ENCODE measurements at places on chromosomes 3 and 15.

- DNase-seq, result no peak
Observed at GRCh38 chr3:189841473-189842205, 210.4 kb downstream of the TP63 start.

- DNase-seq, result no peak
Observed at GRCh38 chr3:69491975-69492374, 106.1 kb upstream of the FRMD4B start.

GRCh38 chr15:81088470-81089013, 45.5 kb upstream of the CFAP161 start:
- DNase-seq, result no peak

DNA sequence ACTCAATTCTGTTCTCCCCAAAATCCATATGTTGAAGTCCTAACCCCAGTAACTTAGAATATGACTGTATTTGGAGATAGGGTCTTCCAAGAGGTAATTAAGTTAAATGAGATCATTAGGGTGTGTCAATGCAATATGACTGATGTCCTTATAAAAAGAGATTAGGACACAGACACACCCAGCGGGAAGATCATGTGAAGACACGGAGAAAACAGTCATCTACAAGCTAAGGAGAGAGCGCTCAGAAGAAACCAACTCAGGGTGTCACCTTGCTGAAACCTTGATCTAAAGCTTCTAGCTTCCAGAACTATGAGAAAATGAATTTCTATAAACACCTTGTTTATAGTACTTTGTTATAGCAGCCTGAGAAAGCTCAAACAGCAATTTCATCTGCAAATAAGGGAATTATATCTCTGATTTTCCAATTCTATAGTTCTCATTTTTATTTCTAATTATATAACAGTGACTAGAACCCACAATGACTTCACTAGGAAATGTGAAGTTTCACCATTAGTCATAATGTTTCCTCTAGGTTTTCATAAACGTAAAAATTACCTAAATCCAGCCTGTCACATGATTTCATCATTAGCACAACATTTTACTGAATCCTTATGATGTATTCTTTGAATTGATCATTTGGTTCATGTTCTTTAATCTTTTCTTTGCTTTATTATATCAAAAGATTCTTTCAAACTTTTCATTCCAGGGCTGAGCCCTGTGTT, 459.1 kb upstream of the MDFIC2 start:
- no peak for DNase-seq

- DNase-seq, result peak; percentile 20
Observed at GRCh38 chr3:63864008-63864964, 619 bp downstream of the ATXN7 start.

Data from T follicular helper cell (primary cell).